ENCODE measurements at places on chromosomes 12 and 14. TPM values are rescaled to one million over a fixed set of nuclear protein-coding genes. Genes with fewer than 3 reads are reported as not detected.

DNA sequence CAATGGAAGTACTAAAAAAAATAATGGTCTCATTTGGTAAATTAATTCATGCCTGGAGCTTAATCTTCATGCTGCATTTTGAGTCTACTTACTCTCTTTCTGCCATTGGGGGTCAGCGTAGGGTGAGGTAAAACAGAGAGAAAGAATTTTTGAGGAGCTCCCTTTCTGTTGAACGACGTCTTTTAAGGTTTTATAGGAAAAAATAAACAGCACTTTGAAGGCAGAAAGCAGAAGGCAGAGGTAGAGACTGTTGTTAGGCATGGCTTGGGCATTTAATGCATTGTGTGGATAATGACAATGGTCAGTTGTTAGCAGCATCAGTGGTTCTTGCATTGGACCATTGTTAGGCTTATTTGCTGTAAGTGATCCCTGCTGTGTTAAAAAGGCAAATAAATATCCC is 557.2 kb upstream of the STXBP6 start:
- no peak for DNase-seq

DNA sequence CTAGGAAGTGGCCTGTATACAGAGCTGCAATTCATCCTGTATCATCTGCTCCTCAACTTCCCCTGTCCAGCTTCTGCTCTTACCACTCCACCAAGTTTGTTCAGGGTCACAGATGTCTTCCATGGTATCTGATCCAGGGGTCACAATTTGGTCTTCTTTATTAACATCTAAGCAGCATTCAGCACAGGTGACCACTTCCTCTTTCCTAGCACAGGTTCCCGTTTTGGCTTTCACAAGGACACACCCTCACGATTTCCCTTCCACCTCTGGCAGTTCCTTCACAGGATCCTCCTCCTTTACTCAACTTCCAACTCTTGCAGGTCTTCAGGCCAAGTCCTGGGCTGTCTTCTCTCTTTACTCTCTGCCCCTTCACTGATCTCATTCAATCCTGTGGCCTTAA is 93.6 kb downstream of the TTC7B start:
- no peak for DNase-seq

DNA sequence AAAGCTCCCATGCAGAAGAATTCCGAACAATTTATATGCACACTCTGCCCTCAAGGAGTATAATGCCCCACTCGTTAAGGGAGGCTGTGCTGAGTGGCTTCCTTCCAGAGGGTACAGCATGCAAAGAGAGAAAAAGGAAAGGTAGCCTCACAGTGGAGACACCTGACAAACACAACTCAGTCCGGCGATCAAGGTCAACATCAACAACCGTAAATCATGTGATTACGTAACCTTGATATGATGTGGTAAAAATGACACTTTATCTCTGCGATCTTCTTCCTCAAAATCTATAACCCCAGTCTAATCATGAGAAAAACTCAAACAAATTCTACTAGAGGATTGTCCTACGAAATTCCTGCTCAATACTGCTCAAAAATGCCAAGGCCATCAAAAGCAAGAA is 400.5 kb upstream of the CCDC196 start:
- DNase-seq = no peak

GRCh38 chr14:90678846-90679362 is 137.3 kb downstream of the TTC7B start:
- DNase-seq = no peak

DNA sequence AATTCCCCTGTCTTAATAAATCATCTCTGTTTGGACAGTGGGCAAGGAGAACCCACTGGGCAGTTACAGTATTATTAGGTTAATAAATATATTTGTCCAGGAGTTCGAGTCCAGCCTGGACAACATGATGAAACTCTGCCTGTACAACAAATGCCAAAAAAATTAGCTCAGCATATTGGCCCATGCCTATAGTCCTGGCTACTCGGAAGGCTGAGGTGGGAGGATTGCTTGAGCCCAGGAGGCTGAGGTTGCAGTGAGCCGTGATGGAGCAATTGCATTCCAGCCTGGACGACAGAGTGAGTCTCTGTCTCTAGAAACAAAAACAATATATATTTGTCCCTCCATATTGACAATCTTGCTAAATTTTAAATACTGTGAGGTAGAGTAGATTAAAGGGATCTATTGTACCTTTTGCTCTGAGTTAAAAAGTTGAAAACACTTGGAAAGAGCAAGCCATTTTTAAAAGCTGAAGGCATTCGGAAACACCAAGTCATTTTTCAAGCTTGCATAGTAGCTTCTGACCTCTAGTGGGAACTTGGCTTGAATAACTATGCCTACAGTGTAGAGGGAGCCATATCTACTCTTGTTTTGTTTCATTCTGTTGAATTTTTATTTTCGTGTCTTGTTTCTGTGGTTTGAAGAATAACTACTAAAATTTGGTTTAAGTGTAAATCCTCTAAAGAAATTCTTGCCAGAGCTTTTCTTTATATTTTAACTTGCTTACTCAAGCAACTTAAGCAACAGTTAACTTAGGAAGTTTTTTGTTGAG is 14.6 kb upstream of the EEA1 start:
- DNase-seq = peak; percentile 85

GRCh38 chr14:79016828-79017505 is 846.8 kb downstream of the NRXN3 start:
- no peak for DNase-seq

DNA sequence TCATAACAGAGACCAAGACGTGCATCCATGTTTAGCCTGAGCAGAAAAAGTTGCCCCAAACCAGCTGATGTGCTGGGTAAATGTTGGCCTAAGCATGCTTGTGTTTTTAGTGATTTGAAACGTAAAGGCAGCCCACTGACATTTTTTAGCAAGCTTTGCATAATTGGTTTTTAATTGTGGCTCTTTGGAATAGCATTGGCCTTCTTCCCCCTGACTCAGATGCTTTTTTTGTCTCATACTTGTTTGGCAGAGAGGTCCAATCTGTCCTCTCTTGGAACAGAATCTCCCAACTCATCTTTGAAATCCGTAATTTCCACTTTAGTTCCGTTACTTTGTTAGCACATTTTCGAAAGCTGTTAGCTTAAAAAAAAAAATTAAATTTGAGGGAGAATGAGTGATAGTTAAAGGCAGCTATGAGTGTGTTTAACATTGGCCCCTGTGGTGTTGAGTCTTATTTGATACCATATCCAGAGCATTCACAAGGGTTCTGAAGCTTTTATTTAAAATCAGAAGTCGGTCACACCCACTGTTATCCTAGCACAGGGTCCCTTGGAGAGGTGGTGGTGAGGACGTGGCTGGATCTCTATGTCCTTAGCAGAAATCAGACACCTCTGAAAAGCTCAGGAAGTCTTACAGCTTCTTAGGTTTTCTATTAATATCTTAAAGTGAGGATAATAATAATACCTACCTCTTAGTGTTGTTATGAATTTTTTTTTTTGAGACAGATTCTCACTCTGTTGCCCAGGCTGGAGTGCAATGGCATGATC is 15.6 kb downstream of the JDP2 start:
- no peak for DNase-seq

GRCh38 chr12:92208613-92209121 is 63.0 kb upstream of the BTG1 start:
- no peak for DNase-seq

GRCh38 chr12:122381021-122381420 is 41.4 kb downstream of the CLIP1 start:
- no peak for DNase-seq

DNA sequence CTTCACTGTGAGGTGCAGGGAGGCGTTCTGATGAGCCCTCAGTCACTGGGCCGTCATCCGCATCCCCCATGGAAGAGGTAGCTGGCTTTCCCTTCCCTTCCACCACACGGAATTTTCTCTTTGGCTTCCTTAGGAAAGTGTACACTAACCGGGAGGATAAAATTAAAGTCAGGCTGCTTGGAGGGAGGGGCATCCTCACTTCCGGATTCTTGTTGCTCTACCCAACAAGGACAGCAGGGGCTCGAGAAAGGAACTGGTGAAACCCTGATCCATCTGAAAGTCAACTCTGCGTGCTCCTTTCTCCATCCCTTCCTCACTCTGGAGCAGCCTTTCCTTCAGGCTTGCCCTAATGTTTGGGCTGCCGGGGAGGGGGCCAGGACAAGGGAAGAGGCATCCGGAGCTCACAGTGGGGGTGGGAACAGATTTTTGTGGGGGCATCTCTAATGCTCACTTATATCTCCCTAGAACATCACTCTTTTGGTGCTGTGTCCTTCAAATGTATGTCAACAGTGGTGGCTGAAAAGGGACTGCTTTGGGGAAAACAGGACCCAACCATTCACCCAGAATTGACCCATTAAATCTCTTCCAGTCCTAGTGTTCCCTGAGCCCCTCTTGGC is 101.4 kb upstream of the FKBP4 start:
- DNase-seq = peak; percentile 36

- DNase-seq = no peak
Observed at GRCh38 chr14:75244121-75244520, 34.5 kb upstream of the FOS start.

GRCh38 chr12:26416550-26416949 is 221.2 kb downstream of the SSPN start:
- DNase-seq = no peak

DNA sequence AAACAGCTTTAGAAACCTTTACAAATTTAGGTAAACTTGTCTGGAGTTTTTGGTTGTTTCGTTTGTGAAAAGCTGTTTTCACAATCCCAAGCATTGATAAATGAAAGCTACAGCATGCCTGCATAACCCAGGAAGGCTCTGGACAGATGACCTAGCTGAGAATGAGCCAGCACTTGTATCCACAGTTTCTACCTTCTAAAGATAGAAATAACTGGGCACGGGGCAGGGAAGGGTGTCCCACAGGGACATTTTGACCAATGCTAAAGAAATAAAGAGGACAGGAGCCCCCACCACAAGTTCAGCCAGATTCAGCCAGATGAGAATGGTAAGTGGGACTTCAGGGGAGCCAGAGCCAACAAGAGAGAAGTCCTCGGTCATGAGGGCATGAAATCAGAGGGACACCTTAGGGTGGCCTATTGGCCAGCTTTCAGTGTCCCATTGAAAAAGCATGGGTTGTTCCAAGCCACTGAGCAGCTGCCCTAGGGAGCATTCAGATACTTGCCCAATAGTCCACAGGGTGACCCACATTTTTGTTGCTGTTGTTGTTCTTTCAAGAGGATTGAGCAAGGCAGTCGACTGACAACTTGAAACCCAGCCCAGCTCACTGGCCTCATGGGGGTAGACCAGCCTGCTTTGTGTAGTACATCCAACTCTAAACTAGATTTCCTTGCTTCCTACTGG is 140.3 kb upstream of the NUDT4 start:
- DNase-seq = no peak

GRCh38 chr14:66365388-66365787 is 120.8 kb upstream of the CCDC196 start:
- no peak for DNase-seq

DNA sequence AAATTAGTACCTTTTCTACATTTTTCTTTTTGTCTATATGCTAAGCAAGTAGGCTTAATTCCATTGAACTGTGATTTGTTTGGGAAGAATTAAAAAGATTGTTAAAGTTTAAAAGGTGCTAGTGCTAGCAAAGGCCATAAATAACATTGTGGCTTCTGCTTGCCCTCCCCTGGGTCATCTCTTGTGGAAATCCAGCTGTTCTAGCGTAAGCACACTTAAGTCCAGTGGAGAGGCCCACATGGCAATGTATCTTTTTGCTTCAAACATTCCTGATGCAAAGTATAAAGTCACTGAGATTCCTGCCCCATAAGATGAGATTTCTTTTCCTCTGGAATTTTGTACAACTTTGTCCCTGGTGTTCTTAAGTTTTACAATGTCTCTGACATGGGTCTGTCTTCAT is 14.4 kb upstream of the ERGIC2 start:
- no peak for DNase-seq

- no peak for DNase-seq
Observed at GRCh38 chr14:98963610-98964009, 308.4 kb downstream of the BCL11B start.

- DNase-seq = no peak
Observed at GRCh38 chr12:66539431-66539830, 139.4 kb downstream of the GRIP1 start.

GRCh38 chr14:64726585-64726890 is 22.3 kb downstream of the PLEKHG3 start:
- no peak for DNase-seq

DNA sequence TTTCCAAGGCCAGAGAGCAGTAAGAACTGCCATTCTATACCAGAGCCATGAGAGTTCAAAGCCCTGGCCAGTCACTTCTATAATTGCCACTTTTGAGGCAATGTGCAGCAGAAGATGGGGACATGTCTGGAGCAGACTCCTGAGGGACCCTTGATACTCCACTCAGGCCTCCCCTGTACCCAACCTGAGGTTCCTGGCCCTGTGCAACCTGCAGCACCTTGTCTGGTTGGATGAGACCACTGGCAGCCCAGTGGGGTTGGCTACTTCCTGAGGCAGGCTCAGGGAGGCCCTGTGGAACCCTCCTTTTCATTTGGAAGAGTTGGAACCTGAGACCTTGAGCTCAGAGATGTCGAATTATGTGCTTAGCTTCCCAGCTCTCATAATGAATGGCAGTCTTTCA is 54.4 kb downstream of the GALNT16 start:
- no peak for DNase-seq

DNA sequence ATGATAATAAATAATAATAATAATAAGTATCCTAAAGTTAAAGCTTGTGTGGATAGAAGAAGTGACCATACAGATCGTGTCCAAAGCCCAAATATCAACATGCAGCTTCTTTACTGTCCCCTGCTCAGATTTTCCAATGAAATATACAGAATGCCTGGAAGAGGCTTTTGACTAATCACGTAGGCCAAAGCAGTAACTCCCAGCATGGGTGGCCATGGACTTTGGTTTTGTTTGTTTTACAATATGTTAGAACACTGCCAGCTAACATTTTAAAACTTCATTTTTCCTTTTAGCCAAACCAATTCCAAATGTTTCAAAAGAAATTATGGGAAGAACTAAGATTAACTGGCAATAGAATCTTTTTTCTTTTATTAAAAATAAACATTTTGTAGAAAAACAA is 400.0 kb upstream of the FLRT2 start:
- no peak for DNase-seq

GRCh38 chr14:31010935-31011334 is 14.5 kb upstream of the AP4S1 start:
- DNase-seq = no peak

GRCh38 chr14:67853715-67854114 is 34.1 kb downstream of the RAD51B start:
- no peak for DNase-seq

GRCh38 chr12:2322554-2323120 is 269.9 kb downstream of the CACNA1C start:
- no peak for DNase-seq

GRCh38 chr14:61451491-61451890 is 130.1 kb downstream of the PRKCH start:
- no peak for DNase-seq

The TSHR gene
- total RNA-seq = not detected

The PLXNC1 gene
- total RNA-seq = 48.8 TPM

The SENP1 gene
- 19.2 TPM for total RNA-seq

The RPL10L gene
- total RNA-seq = not detected

The BICDL1 gene
- total RNA-seq = 7.7 TPM

The APOLD1 gene
- 57.6 TPM for total RNA-seq

The JPH4 gene
- total RNA-seq = not detected

All from SK-MEL-5 (cell line).